ENCODE measurements at places on chromosomes 6 and 20. TPM values are rescaled to one million over a fixed set of nuclear protein-coding genes. Genes with fewer than 3 reads are reported as not detected.

The EFHC1 gene
- total RNA-seq: 3.4 TPM

The IMPG1 gene
- total RNA-seq: not detected

The HCK gene
- 0.35 TPM for total RNA-seq

The RCAN2 gene
- total RNA-seq: 2.8 TPM

The EFCAB8 gene
- 0.25 TPM for total RNA-seq

The PLG gene
- total RNA-seq: not detected

The FAM162B gene
- total RNA-seq: not detected

The SLC22A7 gene
- not detected for total RNA-seq

The OVOL2 gene
- total RNA-seq: not detected

The KIF25 gene
- not detected for total RNA-seq

The UTRN gene
- 146 TPM for total RNA-seq

The HDGFL1 gene
- total RNA-seq: not detected

The SNAP91 gene
- total RNA-seq: not detected

The CLPSL1 gene
- total RNA-seq: not detected

The DDR1 gene
- total RNA-seq: 3.2 TPM

The SLCO4A1 gene
- total RNA-seq: 51.7 TPM

The DZANK1 gene
- 1.5 TPM for total RNA-seq

The CST5 gene
- total RNA-seq: not detected

The VSTM2L gene
- not detected for total RNA-seq

The OR12D3 gene
- not detected for total RNA-seq

The FILIP1 gene
- not detected for total RNA-seq
